ENCODE measurements at places on chromosomes 1 and 21. TPM values are rescaled to one million over a fixed set of nuclear protein-coding genes. Genes with fewer than 3 reads are reported as not detected.
A peak's percentile ranks its signal among the peaks of the same experiment; 100 is the strongest.

- DNase-seq: peak; percentile 37
Measured at GRCh38 chr1:192809307-192810252, 741 bp downstream of the RGS2 start.

The CNR2 gene
- not detected for polyA plus RNA-seq

The FAM72B gene
- 6.0 TPM for polyA plus RNA-seq

DNA sequence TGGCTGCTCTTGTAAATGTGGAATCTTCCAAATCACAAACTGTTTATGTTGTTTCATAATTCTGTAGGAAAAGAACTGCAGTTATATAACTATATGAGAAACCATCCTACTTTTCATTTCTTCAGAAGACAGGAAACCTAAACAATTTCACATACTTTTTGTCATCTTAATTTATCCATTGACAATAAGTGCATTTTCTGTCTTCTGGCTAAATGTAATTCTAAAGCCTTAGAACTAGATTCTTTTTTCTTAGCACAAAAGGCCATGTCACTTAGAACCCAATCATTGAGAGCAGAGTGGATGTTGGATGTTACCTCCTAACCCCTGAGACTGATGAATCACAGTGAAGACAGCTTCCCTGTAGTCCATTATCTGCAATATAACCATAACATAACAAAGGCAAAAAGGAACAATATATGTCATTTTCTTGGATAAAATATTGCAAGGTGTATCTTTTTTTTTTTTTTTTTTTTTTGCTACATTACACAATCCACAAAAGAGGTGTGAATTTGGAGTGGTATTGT, 410.2 kb upstream of the PRMT6 start:
- no peak for DNase-seq

The GBP4 gene
- not detected for polyA plus RNA-seq

DNA sequence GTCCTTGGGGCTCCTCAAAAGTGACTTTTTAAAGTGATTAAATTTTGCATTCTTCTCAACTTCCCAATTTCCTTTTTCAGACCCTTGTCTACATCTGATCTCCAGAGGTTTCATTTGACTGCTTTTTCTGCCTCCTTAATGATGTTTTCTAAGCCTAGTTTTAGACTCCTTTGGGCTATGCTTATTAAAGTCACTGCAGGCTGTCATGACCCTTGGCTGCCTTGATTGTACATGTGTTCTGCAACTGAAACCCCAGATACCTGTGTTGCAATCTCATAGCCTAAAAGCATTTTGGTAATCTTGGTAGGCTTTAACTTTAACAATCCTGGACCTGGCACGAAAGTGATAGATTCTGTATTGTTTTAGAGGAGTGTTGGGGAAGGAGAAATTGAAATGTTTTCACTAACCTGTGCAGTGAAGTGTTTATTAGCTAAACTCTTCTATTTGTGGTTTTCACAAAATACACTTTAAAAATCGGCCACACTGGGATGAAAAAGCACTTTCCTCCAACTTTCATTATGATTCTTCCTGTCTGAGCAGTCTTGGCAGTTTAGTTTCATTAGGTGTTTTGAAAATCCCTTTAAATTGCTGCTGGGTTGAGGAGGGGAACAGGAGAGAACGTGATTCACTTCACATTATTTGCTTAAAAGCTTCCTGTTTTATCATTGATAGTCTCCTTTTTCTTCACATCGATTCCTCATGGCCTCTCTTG, 4.9 kb downstream of the MACO1 start:
- no peak for DNase-seq

The SH3BGR gene
- polyA plus RNA-seq: 1.1 TPM

The KLF17 gene
- 0.21 TPM for polyA plus RNA-seq

The PEA15 gene
- polyA plus RNA-seq: 322 TPM

- peak; percentile 63 for DNase-seq
Measured at GRCh38 chr1:204445860-204446412, 34.3 kb upstream of the PPP1R15B start.

The DMBX1 gene
- polyA plus RNA-seq: not detected

The OVAAL gene
- not detected for polyA plus RNA-seq

DNA sequence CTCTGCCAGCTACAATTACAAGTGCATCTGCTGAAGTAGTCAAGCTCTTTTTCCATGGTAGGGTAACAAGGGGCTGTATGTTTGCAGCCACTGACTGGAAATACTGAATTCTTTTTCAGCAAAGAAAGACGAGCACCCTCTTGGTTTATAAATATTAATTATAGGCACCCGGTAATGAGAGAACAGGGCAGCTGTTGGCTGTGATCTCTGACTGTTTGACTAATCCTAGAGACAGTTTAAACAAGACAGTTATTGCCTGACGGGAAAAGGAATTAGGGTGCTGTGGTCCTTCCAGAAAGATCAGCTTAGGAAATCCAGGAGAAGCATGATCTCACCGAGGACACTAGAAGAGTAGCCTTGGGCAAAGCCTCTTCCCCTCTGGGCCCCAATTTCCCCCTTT, 183.7 kb upstream of the ZC3H12A start:
- no peak for DNase-seq

- DNase-seq: no peak
Measured at GRCh38 chr1:41213341-41213740, 28.8 kb downstream of the SCMH1 start.

DNA sequence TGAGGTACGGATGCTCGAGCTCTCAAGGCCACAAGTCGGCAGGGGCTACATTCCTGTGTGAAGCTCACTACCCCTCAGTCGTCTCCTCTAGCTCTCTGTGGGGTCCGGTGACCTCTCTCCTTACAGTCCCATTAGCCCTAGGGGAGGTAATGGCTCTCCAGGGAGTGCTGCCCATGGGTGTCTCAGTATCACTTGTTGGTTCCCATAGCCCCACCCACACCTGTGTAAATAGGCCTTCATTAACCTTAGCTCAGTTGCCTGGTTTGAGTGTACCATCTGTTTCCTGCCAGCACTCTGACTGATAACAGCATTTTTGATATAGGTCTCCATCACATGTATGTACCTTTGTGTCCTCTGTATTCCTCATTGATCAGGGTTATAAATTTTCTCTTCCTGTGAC, 133.2 kb upstream of the KCNJ15 start:
- DNase-seq: no peak

The IGFN1 gene
- 0.18 TPM for polyA plus RNA-seq

DNA sequence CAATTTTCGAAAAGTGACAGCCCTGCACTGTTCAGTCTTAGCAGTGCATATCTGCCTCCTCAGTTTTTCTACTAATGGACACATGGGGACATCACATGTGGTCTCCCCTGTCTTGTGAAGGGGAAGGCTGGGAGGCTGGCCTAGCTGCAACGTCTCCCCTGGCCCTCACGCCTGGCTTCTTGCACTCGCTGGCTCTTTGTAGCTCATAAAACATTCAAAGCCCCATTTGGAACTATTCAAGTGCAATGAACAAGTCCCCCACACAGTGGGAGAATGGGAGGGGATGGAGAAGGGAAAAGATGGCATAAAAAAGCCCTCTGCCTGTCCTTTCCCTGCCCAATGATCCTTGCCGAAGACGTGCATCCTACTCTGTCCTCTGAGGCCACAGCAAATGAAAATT, 73.6 kb downstream of the PGBD5 start:
- DNase-seq: no peak

GRCh38 chr1:174075245-174075692, 53.1 kb upstream of the RC3H1 start:
- DNase-seq: no peak

GRCh38 chr1:108830119-108831008, 26.5 kb downstream of the AKNAD1 start:
- peak; percentile 69 for DNase-seq

DNA sequence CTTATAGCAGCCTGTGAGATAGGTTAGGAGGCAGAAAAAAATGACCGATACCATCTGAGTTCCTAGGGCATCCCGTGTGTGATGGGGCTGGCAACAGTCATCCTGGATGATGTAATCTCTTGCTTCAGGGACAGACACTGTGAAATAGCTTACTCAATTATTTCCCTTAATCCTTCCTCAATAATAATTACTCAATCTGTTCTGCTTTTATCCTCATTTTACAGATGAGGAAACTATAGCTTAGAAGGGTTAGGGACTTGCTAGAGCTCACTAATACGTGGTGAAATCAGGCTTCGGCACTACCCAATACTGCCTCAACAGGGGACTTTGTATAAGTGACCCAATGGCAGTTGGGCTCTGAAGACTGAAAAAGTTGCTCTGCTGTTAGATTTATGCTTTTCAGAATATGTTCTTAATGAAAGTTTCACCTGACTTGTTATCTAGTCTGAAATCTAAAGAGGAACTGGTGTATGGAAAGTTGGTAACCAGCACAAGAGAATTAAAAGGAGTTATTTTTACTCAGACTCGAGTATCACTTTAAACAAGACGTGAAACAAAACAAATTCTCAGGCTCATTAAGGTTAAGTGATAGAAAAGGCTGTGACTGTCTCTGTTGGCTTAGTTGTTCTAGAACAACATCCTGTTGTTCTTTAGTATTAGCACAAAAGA, 14.4 kb downstream of the CD55 start:
- no peak for DNase-seq

GRCh38 chr1:6118415-6118814, 61.7 kb downstream of the CHD5 start:
- DNase-seq: no peak

The GPR37L1 gene
- not detected for polyA plus RNA-seq

The UBE2U gene
- not detected for polyA plus RNA-seq

GRCh38 chr1:153428073-153428638, 11.8 kb downstream of the S100A7A start:
- DNase-seq: no peak

- DNase-seq: no peak
Measured at GRCh38 chr1:236502579-236502971, 21.2 kb upstream of the LGALS8 start.

- DNase-seq: peak; percentile 70
Measured at GRCh38 chr1:47232187-47232874, at the start of gene TAL1. TSS of gene TAL1 (minus strand) at chr1:47232225. CDS start at chr1:47225888, 6,337 bp downstream.

Data from SK-N-SH (cell line).